Heart left ventricle (tissue), 16 donors: ENCODE measurements at places on chromosomes 3 and 15.

GRCh38 chr15:81502439-81502838, 128.4 kb upstream of the TMC3 start:
- no peaks in the 10 kb centered on the region for H3K4me1 ChIP-seq
- H3K27me3 ChIP-seq: no peaks in the 10 kb centered on the region
- no peak overlapping the region for H3K27ac ChIP-seq
- H3K4me3 ChIP-seq: no peak overlapping the region
- DNase-seq: no peak
- no peaks in the 10 kb centered on the region for H3K36me3 ChIP-seq

GRCh38 chr3:47163169-47164006, 525 bp downstream of the SETD2 start:
- DNase-seq: peak; percentile 61
- no peaks in the 10 kb centered on the region for H3K36me3 ChIP-seq
- no peaks in the 10 kb centered on the region for H3K27me3 ChIP-seq

- H3K36me3 ChIP-seq: no peaks in the 10 kb centered on the region
- H3K4me3 ChIP-seq: no peak overlapping the region
- DNase-seq: no peak
- H3K4me1 ChIP-seq: no peaks in the 10 kb centered on the region
These were observed 400.3 kb downstream of the TBC1D5 start for GRCh38 chr3:17342119-17342518.

DNA sequence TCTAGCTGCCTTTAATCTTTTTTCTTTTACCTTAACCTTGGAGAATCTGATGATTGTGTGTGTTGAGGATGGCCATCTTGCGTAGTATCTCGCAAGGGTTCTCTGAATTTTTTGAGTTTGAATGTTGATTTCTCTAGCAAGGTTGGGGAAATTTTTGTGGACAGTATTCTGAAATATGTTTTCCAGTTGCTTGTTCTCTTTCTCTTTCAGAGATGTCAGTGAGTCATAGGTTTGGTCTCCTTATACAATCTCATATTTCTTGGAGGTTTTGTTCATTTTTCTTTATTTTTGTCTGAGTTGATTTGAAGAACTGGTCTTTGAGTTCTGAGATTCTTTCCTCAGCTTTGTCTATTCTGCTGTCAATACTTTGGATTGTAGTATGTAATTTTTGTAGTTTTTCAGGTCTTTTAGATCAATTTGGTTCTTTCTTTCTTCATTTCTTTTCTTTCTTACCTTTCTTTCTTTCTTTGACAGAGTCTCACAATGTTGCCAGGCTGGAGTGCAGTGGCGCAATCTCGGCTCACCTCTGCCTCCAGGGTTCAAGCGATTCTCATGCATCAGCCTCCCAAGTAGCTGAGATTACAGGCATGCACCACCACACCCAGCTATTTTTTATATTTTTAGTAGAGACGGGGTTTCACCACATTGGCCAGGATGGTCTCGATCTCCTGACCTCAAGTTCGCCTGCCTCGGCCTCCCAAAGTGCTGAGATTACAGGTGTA, 366.4 kb upstream of the RASGRP1 start:
- no peaks in the 10 kb centered on the region for H3K27me3 ChIP-seq
- no peaks in the 10 kb centered on the region for H3K4me1 ChIP-seq
- DNase-seq: no peak
- no peak overlapping the region for H3K27ac ChIP-seq
- no peak overlapping the region for H3K4me3 ChIP-seq
- H3K36me3 ChIP-seq: no peaks in the 10 kb centered on the region

DNA sequence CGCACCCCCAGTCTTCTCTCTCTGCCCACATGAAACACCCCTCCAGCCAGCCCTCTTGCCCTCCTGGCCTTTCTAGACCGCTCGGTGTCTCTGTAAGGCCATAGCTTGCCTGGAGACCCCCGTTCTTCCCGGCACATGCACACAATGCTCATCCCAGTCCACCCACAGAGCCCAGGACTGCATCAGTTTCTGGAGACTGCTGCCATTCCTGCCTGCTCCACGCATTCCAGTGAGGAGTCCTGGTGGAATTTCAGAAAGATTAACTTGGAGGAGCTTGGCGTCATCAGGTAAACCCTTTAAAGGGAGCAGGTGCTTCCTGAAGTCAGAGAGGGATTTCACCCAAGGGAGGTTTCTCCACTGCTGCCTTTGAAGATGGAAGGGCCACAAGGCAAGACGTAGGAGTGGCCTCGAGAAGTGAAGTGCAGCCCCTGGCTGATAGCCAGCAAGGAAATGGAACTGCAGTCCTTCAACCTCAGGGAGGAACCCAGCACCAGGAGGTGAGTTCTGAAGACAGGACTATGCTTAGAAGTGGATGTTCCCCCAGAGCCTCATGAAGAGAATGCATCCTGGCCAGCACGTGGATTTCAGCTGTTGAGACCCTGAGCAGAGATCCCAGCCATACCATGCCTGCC, 19.2 kb downstream of the SLC41A3 start:
- DNase-seq: no peak
- no peak overlapping the region for H3K27ac ChIP-seq
- no peak overlapping the region for H3K4me3 ChIP-seq
- no peaks in the 10 kb centered on the region for H3K27me3 ChIP-seq
- no peaks in the 10 kb centered on the region for H3K36me3 ChIP-seq
- H3K4me1 ChIP-seq: peaks cover 16% of the 10 kb centered on the region

DNA sequence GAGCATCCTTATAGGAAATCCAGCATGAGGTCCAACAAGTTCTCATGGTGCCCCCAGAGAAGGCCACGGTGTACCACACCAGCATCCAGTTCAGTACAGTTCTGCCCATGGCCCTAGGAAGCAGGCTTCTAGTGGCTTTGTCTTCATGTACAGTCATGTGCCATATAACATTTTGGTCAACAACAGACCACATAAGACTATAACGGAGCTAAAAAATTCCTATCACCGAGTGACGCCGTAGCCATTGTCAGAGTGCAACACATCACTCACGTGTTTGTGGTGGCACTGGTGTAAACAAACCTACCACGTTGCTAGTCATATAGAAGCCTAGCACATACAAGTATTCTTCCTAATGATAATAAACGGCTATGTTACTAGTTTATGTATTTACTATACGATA, 209.0 kb downstream of the ARRDC4 start:
- H3K36me3 ChIP-seq: no peaks in the 10 kb centered on the region
- no peaks in the 10 kb centered on the region for H3K4me1 ChIP-seq
- DNase-seq: no peak
- no peak overlapping the region for H3K27ac ChIP-seq
- peaks cover 6% of the 10 kb centered on the region for H3K27me3 ChIP-seq

- peak; percentile 37 for DNase-seq
- no peaks in the 10 kb centered on the region for H3K27me3 ChIP-seq
These were observed 16.6 kb downstream of the EIF4E3 start for GRCh38 chr3:71708476-71709105.

GRCh38 chr3:17740721-17741141, 1.7 kb downstream of the TBC1D5 start:
- H3K4me1 ChIP-seq: peaks cover 7% of the 10 kb centered on the region
- H3K27ac ChIP-seq: peak overlapping the region; percentile 96
- peak overlapping the region; percentile 78 for H3K4me3 ChIP-seq

GRCh38 chr3:4271834-4272233, 31.3 kb upstream of the SETMAR start:
- no peak overlapping the region for H3K4me3 ChIP-seq
- no peaks in the 10 kb centered on the region for H3K27me3 ChIP-seq
- DNase-seq: no peak
- no peaks in the 10 kb centered on the region for H3K36me3 ChIP-seq
- H3K27ac ChIP-seq: no peak overlapping the region
